ENCODE measurements at places on chromosomes 1 and 21. TPM values are rescaled to one million over a fixed set of nuclear protein-coding genes. Genes with fewer than 3 reads are reported as not detected.

GRCh38 chr1:24779689-24780464, 34.6 kb downstream of the CLIC4 start:
- DNase-seq, result no peak

GRCh38 chr1:39819091-39819812, 30.6 kb upstream of the BMP8B start:
- DNase-seq, result peak; percentile 92

GRCh38 chr1:158212320-158212719, 31.6 kb downstream of the CD1D start:
- DNase-seq, result no peak

DNA sequence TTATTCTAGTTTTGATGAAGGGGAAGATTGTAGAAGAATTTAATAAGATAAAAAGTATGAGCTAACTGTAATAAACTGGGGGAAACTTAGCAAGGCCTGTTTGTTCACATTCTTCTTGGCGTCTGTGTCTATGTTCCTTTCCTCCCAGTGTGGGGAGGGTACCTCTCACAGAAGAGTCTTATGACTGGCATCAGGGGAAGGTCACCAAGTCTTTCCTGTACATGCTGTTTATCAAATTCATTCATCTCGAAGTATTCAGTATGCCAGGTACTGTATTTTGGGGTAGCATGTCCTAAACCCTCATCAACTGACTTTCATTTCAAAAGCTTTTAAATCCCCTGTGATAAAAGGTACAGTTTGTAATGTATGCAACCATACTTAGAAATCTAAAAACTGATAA, 78.4 kb downstream of the HS2ST1 start:
- DNase-seq, result no peak

DNA sequence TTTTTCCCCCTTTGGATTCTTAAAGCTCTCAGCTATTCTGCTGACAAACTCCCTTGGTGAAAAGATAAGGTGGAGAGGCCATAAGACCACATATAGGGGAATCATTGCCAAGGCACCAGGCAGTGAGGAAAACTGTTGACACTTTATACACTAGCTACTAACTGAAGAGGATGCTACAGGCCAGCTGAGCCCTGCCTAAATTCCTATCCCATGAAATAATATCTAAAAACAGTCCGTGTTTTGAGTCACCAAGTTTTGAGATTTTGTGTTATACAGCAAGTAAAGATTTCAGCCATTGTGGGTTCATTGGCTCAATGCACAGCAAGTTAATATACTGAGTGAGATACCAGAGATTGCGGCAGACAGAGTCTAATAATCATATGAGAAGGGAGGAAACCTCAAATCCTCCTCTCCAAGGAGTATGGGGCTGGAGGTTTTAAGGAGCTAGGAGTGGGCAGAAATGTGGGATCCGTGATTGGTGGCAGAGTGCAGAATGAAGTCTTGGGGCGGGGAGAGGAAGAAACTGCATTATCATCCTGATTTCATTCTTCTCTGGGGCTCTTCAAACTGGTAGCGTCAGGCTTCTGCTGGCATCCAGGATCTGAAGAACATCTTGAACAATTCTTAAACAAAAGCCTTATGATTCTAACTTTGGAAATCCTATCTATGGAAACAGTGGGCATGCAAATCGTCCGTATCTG, 9.2 kb downstream of the CLDN8 start:
- DNase-seq, result no peak

SPRR2B gene
- not detected for total RNA-seq

DNA sequence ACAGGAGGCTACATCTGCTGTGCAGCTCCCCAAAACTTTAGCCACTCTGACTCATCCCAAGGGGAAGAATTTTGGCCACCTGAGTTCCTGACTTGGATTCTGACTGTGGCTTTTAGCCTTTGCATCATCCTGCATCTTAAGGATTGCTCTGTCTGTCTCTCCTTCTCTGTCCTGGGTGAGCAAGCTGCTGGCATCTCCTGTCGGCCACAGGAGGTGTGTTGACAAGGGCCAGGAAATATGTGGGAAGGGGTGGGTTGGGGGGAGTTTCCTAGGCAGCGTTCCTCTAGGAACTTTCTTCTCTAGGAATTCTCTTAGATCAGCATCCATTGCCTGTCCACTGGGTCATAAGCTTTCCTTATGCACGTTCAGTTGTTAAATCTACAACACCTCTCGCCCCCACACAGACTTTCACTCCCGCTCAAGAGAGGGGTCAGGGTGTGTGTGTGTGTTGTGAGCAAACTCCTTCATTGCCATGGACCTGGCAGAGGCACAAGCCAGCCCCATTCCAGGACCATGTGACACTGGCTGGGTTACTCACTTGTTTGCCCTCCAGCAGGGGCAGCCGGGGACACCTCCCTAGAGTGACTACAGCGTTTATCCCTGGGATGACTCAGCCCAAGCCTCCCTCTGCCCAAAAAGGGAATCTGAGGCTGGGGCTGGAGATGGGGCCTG, 145.0 kb upstream of the DUSP10 start:
- peak; percentile 25 for DNase-seq

GRCh38 chr1:150352866-150353265, 11.1 kb upstream of the RPRD2 start:
- no peak for DNase-seq

GRCh38 chr1:28871631-28872401, 42.6 kb upstream of the EPB41 start:
- no peak for DNase-seq

LZIC gene
- 36.3 TPM for total RNA-seq

- DNase-seq, result no peak
Measured at GRCh38 chr1:94000510-94001282, 91.5 kb upstream of the GCLM start.

DNA sequence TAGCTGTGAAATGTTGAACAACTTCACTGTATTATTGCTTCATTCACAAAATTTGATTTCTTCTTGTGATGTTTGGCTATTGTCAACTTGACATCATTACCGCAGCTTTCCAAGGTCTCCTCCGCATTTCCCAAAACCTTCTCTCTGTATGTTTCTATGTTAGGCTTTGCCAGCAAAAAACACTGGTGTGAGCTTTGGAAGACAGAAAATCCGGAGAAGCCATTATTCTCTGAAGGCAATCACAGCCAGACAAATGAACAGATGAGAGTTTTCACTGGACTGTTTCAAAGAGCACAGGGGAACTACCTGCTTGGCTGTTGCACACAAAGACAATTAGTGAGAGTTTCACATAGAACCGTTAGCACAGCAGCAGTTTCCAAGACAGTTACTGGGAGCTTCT, 609.6 kb downstream of the BRINP3 start:
- no peak for DNase-seq

DNA sequence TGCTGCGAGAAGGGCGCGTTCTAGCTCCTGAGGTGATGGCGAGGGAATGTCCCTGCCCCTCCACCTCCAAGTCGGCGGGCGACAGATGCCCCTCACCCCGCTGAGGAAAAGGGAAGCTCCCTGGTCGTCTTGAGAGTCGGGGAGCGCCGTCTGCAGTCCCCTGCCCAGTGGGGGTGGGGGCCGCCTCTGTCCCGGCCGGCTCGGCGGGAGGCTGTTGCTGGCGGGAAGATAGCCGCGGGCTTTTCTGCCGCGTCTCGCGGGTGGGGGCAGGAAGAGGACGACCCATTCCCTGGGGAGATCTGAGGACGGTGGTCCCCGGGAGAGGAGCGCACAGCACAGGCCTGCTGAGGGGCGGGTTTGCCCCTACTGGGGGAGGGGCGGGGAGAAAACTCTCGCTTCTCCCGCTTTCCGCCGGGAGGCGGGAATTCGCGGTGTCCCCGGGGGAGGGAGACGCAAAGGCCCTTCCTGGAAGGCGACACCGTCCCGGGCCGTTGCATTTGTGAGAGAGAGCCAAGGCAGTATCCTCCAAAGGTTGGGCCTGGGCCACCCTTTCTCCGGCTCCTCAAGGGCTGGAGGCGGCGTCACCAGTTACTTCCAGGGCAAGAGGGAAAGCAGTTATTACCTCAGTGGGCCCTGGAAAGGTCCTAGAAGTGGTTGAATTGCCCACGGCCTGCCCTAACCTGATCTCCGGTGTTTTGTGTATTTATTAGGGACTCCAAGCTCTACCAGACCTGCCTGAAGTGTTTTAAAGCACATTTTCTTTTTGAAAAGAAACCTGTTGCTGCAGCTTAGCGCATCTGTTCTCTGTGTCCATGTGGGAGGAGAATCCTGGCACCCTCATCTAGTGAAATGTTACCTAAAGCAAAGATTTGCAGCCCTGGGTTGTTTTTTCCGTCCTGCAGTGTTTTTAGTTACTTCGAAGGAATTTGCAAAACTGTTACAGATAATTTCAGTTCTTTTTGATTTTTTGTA, 648 bp downstream of the S100PBP start:
- peak; percentile 74 for DNase-seq

VSIG8 gene
- total RNA-seq, result not detected

FAM177B gene
- 9.7 TPM for total RNA-seq

MIXL1 gene
- 0.38 TPM for total RNA-seq

DENND2C gene
- 0.80 TPM for total RNA-seq

HMGN2 gene
- total RNA-seq, result 271 TPM

- no peak for DNase-seq
Measured at GRCh38 chr1:19655718-19656080, 9.0 kb upstream of the HTR6 start.

- no peak for DNase-seq
Measured at GRCh38 chr1:246292571-246292970, 214.5 kb downstream of the SMYD3 start.

DNA sequence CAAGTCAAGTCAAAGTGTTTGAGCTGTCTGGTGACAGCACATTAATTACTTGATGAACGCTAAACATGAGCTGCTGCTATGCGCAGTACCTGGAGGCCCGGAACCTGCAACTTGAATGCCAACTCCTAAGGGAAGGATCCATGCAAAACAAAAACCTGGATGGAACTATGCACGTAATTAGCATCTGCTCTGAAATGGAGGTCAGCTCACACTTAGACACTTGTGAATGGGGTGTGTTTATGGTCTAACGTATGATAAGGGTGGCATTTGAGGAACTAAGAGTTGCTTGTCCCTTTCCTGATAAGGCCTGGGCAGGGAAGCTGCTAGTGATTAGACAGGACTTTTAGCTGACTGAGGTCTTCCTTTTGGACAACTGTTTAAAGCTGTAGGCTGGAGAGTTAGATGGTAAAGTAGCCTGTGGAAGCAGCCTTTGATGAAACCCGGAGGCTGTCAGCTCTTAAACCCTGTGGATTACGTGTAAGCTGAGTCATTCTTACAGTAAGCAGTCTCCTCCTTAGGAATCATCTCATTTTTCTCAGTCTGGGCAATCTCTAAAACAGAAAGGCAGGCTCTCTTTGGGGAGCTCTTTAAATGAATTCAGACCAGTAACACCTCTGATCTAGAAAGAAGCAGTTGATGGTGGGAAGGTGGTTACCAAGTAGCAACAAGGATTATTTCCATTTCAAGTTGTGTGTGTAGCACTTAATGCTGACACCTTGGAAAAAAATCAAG, 6.8 kb downstream of the TENT5C start:
- DNase-seq, result peak; percentile 48

- no peak for DNase-seq
Measured at GRCh38 chr1:74811436-74812179, 78.7 kb downstream of the TYW3 start.

- no peak for DNase-seq
Measured at GRCh38 chr1:911875-912739, 11.6 kb upstream of the SAMD11 start.

DNA sequence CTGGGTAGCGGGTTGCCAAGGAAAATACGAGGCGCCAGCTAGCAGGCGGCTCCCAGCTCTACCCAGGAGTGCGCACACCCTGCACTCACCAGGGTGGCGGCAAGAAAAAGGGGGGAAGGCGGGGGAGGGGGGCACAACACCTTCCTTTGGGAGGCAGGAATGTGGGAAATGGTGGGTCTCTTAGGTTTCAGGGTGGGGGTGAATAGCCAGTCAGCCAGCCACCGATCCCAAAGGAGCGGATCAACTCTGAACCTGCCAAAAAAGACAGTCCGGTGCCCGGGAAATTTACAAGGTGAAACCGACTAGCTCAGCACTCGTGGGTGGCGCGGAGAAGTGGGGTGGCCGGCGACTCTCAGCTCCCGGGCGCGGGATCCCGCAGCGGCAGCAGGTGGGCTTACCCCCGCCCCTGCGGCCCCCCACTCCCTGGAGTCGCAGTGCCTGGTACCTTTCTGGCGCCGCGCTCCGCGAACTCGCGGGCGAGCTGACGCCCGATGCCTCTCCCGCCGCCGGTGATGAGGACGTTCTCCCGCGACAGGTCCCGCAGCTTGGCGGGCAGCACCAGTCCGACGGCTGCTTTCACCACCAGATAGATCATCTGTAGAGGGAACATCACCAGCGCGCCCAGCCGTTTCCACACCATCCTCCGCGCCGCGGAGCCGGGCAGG, 1.2 kb downstream of the DHRS3 start:
- DNase-seq, result peak; percentile 69

- no peak for DNase-seq
Measured at GRCh38 chr1:14897080-14897449, 256.5 kb upstream of the TMEM51 start.

- no peak for DNase-seq
Measured at GRCh38 chr1:17611991-17612390, 72.5 kb downstream of the ARHGEF10L start.

COL9A2 gene
- 3.4 TPM for total RNA-seq

DNA sequence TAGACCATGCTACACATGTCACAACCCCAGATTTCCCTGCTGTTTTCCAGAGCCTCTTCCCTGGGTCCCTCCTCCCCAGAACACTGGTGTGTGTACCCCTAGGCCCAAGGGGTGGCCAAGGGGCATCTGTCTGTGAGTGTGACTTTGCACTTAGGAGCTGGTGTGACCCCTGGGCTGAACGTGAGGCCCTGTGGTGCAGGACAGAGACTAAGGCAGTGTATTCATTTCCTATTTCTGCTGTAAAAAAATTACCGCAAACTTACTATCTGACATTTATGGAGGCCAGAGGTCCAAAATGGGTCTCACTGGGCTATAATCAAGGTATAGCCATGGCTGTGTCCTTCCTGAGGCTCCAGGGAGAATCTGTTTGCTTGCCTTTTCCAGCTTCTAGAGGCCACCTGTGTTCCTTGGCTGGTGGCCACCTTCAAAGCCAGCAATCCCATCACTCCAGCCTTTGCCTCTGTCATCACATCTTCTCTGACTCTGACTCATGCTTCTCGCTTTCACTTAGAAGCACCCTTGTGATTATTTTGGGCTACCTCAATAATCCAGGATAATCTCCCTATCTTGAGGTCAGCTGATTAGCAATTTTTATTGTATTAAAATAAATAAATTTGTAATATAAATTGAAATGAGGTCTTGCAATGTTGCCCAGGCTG, 24.0 kb upstream of the ELOA start:
- no peak for DNase-seq
